ENCODE measurements at places on chromosomes 7 and 10.

DNA sequence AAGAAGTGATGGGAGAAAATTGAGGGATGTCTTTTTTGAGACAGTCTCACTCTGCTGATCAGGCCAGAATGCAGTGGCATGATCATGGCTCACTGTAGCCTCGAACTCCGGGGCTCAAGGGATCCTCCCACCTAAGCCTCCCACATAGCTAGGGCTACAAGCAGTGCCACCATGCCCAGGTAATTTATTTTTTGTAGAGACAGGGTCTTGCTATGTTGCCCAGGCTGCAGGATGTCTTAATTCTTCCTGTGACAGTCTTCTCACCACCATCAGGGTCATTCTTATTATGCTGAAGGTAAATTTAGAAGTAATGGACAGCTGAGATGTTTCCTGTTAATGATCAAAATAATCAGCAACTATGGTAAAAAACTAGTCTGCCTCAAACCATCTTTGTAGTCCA is 7.1 kb downstream of the DNAJC9 start:
- DNase-seq = no peak

DNA sequence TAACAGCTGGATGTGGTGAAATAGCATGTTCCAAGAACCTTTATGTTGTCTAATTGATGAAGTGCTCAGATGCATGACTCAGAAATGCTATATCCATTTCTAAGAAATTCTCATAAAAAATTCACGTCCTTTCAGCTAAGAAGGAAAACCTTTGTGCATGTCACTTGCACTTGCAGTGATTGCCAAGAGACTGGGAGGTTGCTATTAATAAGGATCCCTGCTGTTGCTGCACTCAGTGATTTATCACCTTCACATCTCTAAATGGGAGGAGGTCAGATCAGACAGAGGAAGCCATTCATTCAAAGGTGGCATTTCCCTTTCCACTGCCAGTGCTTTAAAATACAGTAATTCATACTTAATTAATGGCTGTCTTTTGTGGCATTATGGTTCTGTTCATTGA is 89.5 kb downstream of the THSD7A start:
- no peak for DNase-seq

DNA sequence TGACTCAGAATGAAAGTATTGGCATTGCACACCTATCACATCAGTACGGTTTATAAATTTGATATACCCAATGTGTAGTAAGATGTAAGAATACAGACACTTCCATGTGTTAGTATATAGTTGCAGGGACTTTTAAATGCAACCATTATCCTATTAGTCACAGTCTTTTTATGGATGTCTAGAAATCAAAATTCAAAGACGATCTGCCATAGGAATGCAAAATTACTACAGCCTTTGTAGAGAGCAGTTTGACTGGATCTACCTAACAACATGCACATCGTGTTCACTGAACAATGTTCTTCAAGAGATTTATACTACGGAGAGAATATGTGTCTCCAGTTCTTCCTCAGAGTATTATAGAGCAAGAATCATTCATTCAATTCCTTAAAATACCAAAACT is 317.3 kb upstream of the HGF start:
- no peak for DNase-seq

DNA sequence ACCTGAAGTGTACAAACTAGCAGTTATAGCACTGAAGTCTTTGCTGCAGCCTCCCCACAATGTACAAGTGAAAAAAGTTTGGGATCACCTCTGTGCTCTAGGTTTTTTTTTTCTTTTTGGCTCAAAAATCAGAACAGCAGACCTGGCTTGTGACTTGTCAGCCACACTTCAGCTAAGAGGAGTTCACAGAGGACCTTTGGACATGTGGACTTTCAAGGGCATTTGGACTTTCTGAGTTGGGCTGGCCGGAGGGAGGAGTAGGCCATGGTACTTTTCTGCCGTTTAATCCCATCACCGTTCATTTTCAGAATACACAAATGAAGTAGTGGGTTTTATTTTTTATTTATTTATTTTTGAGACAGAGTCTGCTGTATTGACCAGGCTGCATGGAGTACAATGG is 21.9 kb upstream of the ACSL5 start:
- no peak for DNase-seq

- DNase-seq = no peak
These were observed 65.1 kb downstream of the ANKRD26 start for GRCh38 chr10:27035163-27035562.

DNA sequence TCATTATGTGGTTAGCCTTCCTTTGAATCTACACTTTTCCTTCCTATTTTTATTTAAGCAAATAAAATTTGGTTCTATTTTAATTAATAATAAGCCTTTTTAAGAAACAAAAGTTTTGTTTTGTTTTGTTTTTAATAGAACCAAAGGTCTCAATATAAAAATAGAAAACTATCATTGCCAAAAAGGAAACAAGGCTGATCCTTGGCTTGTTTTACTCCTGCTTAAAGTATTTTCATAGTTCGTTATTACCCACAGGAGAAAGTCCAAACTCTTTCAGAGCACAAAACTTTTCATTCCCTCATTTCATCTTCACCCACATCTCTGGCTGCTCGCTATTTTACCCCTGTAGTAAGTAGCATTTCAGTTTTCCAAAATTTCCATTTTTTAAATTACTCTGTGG is 374.8 kb downstream of the SEMA3D start:
- no peak for DNase-seq

GRCh38 chr7:95446618-95447017 is 11.8 kb upstream of the PON2 start:
- no peak for DNase-seq

DNA sequence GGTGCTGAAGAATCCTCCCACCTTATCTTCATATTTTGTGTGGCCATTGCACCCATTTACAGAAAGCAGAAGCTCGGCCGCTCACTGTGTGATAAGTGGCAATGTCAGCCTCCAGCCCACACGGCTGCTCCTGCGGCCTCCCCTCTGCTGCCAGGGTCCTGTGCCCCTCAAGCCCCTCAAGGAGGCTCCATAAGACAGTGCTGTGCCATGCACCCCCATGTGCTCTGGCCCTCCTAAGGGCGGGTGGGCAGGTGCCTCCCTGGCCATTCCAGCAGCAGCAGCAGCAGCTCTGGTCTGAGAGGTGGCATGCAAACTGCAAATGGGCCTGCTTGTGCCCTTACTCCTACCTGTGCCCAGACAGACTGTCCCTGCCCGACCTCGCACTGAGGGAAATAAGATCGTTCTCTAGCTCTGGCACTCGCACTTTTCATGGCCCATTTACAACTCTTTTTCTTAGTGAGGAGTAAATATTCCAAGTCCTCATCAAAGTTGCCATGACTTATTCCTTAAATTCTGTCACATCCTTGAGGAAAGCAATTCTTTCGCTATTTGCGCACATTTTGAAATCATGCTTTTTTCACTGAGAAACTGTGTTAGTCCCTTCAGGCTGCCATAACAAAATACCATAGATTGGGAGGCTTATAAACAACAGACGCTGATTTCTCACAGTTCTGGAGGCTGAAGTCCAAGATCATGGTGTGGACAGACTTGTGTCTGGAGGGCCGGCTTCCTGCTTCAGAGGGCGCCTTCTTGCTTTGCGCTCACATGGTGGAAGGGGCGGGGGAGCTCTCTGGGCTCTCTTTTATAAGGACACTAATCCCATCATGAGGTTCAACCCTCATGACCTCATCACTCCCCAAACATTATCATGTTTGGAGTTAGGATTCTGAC is 187.8 kb downstream of the COBL start:
- DNase-seq = no peak

GRCh38 chr7:13044309-13044708 is 356.9 kb downstream of the ARL4A start:
- DNase-seq = no peak

DNA sequence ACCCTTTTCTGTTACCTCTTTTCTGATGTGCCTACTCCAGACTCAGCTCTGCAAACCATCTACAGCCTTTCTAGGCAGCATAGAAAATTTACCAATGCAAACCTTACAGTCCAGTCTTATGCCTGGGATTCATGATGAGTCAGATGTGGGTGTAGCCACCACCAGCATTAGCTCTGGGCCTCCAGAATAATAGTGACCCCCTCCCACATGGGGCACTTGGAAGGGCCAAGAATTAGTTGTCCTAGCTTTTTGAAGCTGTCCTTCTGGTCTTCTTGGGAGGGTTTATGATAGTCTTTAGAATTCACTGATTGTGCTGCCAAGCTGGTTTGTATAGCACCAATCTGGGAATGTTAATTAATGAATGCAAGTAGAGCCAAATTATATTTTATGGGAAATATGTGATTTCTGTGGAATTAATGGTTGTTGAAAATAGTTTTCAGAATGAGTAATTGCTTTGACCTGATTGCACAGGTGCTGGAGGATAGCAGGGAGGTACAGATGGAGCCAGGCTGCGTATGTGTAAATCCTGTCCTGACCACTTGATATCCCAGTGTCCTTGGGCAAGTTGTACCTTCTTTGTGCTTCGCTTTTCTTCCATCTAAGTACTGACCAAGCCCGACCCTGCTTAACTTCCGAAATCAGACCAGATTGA is 94.8 kb downstream of the CPED1 start:
- no peak for DNase-seq

GRCh38 chr7:54987772-54988171 is 31.0 kb upstream of the EGFR start:
- DNase-seq = no peak

- peak; percentile 15 for DNase-seq
These were observed 23.4 kb downstream of the ZPBP start for GRCh38 chr7:50069613-50070012.

- DNase-seq = no peak
These were observed at the start of gene CNNM1 for GRCh38 chr10:99329304-99329553. CNNM1 (plus strand) TSS chr10:99329356; CDS start chr10:99329388, 32 bp downstream.

DNA sequence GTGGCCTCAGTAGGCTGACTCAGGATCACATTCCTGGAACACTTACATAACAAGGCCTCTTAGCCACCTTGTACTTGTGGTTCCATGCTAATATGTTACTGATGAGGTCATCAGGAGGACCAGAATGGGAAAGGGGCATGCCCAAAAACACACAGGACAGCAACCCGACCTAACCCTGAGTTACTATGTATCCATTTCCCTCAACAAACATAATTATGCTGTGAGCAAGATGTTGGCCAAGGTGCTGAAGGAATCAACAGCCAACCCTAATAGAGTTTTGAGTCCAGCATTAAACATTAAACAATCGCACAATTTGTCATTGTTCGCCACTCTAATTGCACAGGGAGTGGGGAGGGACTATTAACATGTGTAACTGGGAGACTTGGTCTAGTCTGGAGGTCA is 129.4 kb downstream of the PLPP4 start:
- no peak for DNase-seq

DNA sequence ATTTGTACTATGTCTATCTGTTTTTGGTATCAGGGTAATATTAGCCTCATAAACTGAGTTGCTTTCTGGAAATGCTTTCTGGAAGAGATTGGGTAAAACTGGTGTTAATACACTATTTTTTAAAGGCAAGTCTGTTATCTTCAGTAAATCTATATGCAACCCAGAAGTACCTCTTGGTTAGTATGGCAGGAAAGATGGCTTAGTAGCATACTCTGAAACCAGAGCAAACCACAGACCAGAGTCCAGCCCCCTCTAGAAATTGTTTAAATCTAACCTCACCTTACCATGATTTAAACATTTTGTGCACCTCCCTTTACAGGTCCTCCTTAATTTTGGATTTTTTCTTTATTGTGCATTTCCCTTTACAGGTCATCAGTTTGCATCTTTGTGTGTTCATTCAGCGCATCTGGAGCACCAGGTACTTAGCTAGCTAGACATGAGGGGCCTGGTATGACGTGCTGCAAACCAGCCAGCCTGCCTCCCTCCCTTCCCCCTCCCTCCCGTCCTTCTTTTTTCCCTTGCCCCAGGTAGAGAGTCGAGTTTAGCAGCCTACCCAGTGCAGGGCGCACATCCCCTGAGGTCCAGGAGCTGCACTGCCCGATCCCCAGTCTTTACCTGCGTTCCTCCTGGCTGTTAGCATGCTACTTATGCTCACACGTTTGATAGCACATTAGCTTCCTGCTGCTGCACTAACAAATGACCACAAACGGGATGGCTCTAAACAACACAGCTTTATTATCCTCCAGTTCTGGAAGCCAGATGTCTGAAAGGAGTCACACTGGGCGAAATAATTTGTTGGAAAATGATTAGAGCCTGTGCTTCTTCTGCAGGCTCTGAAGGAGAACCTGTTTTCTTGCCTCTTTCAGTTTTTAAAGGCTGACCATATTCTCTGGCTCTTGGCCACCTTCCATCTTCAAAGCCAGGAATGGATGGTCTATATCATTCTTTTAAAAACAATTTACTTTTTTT is 299.9 kb upstream of the HABP2 start:
- DNase-seq = no peak

DNA sequence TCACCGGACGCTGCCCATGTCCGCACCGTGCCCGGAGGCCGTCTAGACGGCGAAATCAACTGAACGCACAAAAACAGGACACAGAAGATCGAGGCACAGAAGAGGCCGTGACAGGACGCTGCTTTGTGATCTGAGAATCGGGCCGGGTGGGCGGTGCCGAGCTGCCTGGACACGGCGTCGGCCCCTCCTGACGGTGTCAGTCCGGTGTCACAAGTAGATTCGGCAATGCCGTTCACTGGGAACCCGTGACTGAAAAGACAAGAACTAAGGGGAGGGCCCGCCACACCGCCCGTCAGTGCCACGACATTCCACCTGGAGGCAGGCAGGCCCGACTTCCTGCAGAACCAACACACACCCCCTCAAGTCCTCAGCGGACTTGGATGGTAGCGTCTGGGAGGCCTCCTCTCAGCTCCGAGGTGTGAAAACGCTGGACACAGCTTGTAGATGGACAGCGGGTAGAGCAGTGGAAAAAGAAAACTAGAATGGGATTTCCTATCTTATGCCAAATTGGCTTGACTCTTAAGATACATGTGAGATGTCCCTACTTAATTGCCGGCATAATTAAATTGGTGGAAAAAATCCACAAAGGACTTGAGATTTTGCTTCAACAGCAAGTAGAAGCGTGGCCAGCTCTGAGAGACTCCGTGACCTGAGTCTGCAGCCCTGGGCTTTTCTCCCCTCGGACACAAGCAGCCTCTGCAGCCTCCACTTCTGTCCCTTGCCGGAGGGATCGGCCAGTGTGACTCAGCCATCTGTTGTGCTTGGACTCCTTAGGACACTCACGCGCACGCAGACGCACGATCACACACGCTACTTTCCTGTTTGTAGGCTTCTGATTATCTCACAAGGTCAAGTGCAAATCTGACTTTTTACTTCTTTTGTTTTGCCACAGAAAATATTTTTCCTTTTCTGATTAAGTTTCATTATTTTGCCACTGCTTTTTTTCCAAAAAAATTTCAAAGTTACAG is 269.0 kb downstream of the DIP2C start:
- no peak for DNase-seq

- no peak for DNase-seq
These were observed 179.6 kb upstream of the GALNT17 start for GRCh38 chr7:70952311-70952710.

- peak; percentile 28 for DNase-seq
These were observed 601.3 kb downstream of the GALNT17 start for GRCh38 chr7:71733107-71733870.

DNA sequence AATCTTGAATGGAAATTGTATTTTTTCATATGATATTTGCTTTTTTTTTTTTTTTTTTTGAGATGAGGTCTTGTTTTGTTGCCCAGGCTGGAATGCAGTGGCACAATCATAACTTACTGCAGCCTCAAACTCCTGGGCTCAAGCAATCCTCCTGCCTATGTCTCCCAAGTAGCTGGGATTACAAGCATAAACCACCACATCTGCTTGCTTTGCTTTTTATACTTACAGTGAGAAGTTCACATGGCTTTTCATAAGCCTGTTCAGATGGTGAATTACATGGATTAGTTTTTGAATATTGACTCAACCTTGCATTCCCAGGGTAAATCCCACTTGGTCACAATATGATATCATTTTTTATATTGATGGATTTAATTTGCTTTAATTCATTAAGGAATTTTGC is 22.0 kb downstream of the LRRD1 start:
- DNase-seq = no peak
